ENCODE measurements at places on chromosomes 6 and 20.

DNA sequence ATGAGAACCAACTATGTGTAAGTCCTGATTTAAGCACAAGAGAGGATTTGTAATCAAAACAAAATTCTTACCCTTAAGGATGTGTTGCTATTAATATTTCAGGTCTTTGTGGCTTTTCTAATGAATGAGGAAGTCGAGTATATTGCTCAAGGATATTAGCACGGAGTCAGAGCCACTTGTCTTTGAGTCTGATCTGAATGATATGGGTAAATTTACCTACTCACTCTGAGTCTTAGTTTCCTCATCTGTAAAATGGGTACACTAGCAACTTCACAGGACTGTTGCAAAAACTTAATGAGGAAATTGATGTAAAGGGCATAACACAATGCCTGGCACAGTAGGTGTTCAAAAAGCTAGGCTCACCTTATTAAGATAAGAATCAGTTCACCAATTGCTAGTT is 30.0 kb upstream of the QKI start:
- DNase-seq: no peak

- peak; percentile 73 for DNase-seq
Observed at GRCh38 chr20:32470025-32470861, 112.1 kb downstream of the ASXL1 start.

DNA sequence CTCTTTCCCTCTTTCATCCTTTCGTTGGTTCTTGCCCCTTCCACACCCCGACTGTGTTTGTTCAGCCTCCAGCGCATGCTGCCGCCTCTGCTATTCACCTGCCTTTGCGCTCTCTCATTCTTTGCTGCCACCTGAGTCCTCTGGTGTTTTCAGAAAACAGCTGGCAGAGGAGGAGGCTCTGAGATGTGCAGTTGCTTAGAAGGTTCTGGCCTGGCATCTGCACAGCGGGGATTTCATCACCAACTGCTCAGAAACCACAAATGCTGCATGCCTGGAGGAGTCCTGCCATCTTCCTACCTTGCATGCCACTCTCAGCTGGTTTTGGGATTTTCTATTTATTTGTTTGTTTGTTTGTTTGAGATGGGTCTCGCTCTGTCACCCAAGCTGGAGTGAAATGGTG is 39.2 kb upstream of the CLDN20 start:
- no peak for DNase-seq

DNA sequence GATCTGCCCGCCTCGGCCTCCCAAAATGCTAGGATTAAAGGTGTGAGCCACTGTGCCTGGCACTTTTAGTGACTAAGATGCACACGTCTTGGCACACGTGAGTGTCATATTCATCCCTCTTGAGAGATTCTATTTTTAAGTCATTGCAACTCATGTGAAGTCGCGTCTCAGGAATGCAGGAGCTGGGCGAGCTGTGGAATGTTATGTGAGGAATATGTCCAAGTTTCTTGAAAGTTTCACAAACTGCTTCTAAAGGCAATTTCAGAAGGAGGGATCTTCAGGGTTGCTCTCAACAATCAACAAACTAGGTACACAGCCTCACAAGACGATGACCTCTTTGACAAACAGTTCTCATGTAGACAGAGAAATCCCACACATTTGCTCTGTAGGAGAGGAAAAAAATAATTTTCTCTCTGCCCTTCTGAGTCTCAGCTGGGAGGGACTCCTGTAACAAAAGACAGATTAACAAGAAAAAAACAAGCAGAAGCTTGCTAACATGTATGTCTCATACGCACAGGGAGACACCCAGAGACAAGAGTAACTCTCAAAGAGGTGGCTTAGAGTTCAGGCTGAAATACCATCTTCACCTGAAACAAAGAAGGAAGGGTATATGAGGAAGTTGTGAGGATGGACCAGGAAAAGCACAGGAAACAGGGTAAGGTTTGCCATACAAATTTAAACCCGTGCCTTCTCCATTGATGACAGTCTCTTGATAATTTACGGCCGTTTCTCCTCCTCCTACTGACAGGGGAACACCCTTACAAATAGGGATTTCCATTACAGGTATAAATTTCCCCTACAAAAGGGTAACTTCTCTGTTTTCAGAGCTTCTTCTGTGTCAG is 45.3 kb upstream of the FAM50B start:
- no peak for DNase-seq

DNA sequence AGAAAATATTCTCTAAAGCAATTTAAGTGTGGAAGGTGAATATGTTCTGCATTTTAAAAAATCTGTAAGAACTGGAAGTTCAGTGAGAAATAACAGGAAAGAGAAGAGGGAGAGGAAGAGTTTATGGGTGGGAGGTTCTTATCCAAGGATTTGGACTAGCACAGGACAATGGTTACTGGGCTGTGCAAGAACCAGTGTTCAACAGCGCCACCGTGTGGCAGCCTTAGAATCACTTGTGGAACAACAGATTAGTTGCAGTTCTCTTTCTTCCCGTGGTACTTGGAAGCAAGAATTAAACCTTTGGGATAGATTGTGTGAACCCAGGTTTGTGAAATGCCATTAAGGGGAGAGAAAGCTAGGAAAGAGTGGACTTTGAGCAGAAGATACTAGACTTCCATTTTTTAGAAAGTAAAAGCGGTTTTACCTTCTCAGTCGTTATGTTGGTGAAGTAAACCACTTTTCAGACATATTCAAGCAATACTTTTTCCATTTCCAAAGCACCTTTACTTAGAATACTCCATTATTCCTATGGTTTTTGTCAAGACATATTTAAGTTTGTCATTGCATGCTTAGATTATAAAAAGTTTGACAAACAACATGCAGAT is 436.7 kb downstream of the RNF144B start:
- no peak for DNase-seq

GRCh38 chr6:93183531-93183972 is 235.8 kb downstream of the EPHA7 start:
- DNase-seq: no peak

DNA sequence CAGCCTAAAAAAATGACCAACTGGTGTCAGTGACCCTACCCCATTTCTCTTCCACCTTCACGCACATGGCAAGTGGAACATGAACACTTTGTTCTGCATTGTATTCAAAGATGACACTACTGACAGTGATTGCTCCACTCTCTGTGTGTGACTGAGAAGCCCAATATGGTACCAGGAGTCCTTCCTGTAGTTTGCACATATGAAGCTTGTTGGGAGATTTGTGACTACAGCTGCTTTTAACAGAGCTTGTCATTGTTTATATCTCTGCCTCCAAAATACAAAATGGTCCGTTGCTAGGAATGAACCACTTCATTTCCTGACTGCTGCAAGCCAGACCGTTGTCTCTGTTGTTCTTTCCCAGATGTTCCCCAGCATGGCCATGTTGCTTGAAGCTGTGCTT is 140.3 kb upstream of the TCF21 start:
- DNase-seq: no peak

- DNase-seq: no peak
Observed at GRCh38 chr6:63313111-63313510, 6.7 kb downstream of the LGSN start.

GRCh38 chr6:124870611-124871459 is 91.4 kb upstream of the RNF217 start:
- no peak for DNase-seq

DNA sequence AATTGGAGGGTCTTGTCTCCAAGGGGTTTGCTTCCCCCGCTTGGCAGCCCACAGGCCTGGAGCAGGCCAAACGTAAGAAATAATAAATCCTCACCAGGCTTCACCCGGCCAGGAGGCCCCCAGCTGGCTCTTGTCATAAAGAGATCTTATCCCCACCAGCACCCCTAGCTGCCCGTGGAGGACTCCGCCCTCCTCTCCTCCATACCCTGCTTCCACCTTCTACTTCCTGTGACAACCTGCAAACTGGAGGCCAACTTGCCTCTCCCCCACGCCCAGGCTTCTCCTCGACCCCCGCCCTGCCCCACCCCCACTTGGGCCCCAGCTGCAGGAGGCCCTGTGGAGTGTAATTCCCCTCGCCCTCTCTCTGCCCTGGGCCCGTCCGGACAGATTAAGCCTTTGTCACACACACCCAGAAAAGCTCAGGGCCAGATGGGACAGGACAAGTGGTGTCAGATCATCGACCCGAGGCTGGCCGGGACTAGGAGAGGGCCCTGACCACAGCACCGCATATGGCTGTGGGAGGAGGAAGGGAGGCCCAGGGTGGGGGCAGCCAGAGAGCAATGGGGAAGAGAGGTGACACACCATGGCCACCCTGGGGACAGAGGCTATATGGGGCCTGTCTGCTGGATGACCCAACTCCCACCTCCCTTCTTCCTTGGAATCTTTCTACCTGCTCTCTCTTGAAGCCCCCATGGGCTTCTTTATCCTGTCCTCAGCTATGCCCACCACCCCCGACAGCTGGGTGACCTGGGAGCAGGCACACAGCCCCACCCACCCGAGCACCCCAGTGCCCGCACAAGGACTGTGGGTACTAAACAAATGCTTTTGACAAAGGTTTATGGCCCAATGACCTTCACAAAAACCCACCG is 3.9 kb downstream of the NOL4L start:
- DNase-seq: no peak

GRCh38 chr20:6767536-6768227 is at the start of gene BMP2:
TSS of gene BMP2 (plus strand) at chr20:6767686. CDS start at chr20:6770127, 2,441 bp downstream.
- no peak for DNase-seq

GRCh38 chr6:3489027-3489757 is 32.3 kb upstream of the SLC22A23 start:
- no peak for DNase-seq

DNA sequence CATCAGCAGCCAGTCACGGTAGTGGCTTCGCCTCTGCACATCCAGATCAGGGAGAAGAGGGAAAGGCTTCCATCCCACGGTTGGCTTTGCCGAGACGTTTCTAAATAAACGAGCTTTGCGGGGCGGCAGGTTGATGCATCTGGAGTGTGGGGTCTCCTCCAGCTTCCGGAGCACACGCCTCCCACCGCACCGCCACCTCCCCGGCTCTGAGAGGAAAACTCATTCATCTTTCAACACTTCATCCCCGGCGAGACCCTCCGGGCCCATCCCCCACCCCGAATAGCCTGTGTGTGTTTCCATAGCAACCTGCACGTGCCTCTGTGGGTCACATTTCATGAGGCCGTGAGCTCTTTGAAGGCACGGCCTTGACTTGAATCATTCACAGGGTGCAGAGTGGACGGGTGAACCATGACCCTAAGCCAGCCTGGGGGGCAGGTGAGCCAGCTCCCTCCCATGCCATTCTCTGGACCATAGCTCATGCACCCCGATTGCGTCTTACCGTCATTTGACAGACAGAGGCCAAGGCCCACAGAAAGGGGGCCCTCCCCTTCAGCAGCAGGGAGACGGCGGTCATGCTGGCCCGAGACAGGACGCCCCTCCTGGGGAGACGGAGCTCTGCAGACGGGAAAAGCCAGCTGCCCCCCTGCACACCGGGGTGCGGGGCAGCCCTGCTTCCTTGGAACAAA is 16.2 kb upstream of the CHRNA4 start:
- peak; percentile 79 for DNase-seq

GRCh38 chr6:137313928-137314855 is 95.0 kb upstream of the IFNGR1 start:
- DNase-seq: no peak

GRCh38 chr6:8219352-8219943 is 117.1 kb upstream of the EEF1E1 start:
- DNase-seq: no peak

DNA sequence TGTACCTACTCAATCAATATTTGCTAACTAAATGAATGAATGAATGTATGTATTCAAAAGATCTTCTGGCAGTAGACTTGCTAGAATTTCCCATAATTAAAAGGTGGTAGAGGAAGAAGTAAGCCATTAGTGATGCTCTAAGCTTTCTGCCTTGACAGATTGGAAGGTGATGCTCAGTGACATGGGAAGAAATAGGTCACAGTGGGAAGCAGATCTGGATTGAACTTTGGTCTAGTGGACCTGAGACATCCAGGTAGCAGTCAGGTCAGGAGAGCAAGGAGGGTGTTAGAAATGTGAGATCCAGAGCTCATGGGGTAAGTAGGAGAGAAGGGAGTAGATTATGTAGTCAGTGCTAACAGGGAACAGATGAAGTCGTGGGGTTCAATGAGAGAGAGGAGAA is 106.4 kb downstream of the SNX5 start:
- DNase-seq: no peak

DNA sequence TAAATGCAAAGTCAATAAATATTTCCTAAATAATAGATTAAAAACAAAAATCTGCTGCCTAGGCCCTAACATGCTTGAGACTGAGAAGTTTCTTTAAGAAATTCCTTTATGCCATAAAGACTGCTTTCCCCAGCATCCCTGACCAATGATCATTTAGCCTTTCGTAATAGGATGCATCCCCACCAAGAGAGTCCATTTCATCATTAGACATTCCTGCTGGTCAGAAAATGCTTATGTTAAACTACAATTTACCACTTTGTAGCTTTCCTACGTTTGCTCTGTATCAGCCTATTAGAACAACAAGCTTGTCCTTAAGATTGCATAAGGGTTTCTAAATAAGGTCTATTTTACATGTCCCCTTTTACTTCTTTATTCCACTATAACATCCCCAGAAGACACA is 59.8 kb upstream of the HSF2 start:
- DNase-seq: no peak

GRCh38 chr6:23013776-23014175 is 444.4 kb downstream of the HDGFL1 start:
- DNase-seq: no peak

DNA sequence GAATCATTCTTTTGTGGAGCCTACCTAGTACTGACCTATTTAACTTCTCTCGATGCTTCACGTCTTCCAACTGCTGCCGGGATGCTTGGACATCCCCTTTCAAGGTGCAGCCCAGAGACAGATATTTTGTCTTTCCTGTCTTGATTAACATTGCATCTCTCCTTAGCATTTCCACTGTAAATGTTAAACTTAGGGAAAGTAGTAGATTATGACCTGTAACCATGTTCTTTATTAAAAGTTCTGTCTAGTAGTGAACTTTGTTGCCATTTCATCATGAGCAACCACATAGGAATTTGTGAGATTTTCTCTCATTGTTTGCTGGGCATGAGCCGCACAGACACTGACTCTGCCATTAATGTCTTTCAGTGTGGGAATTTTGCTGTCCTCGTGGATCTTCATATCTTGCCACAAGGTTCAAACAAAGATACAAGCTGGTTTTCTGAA is 117.9 kb downstream of the JAG1 start:
- DNase-seq: no peak

- peak; percentile 52 for DNase-seq
Observed at GRCh38 chr6:153625089-153625488, 414.0 kb upstream of the OPRM1 start.

- DNase-seq: no peak
Observed at GRCh38 chr20:9196110-9196509, 127.2 kb downstream of the PLCB4 start.

DNA sequence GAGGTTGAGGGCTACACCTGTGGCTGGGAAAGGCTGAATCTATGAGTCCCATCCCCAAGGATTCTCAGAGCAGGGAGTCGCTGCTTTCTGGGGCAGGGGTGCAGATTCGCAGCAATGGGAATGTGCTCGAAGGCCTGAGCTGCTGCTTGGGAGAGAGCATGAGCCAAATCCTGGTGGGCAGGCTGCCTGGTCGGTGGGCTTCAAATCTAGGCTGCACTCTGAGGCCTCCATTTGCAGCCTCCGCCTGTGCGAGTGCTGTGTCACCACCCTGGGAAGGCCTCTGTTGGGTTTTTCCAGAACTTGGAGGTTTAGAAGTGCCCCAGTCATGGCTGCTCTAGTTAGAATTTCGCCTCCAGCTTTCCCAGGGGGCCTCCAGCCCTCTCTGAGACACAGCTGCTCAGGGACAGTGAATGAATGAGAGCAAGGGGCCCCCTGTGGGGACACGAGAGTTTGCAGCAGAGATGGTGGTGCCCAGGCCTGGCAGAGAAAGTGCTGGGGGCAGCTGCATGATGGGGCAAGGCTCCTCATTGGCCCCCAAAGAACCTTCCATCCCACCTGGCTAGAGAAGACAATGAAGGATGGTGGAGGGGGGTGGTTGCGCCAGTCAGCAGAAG is 31.1 kb upstream of the RNF24 start:
- DNase-seq: no peak

Data from renal cortex interstitium (tissue), 15 donors.